NCI-H1694 (cell line): ENCODE measurements at places on chromosomes 6 and 20.

DNA sequence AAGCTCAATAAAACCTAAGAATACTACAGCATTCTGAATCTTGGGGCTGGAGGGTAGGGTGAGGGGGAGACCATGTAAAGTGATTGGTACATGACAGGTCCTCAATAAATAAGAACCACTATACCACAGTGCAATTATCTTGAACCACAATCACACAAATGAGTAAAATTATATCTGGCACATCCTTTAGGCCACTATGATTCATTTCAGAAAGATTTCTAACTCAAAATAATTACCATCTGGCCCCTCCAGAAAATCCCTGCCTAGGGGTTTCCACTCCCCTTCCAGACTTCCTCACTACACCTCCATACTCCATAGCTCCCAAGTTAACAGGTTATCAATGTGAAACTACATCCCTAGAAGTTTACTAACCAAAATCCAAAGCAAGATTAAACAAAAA is 19.7 kb downstream of the AKIRIN2 start:
- DNase-seq, result no peak

DNA sequence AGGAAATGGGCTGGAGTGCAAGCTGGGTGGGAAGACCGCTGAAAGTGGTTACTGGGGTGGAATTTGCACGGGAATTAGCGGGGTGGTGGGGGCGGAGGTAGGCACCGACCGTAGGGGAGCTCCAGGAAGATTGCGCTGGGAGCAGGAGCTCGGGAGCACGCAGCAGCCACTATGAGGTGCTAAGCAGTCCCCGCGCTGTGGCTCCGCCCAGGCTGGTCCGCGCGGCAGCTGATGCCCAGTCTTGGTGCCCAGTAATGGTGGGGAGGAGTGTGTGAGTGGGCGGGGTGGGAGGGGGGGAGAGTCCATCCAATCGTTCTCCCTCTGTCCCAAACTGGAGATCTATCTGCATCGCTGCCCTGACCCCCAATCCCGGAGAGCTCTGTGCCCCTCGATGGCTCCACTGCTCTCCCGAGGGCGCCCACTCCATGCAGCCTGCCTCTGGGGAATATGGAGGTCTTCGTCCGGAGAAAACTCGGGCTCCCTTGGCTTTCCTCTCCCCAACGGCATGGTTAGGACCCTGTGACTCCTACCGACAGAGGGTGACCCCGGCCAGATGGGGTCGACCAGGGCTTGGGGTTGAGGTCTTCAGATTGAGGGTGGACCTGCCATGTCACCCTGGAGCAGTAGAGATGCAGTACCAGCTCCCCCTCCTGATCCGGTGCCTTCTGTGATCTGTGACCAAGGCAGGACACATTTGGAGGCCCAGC is 5.3 kb downstream of the TP53TG5 start:
- DNase-seq, result no peak

DNA sequence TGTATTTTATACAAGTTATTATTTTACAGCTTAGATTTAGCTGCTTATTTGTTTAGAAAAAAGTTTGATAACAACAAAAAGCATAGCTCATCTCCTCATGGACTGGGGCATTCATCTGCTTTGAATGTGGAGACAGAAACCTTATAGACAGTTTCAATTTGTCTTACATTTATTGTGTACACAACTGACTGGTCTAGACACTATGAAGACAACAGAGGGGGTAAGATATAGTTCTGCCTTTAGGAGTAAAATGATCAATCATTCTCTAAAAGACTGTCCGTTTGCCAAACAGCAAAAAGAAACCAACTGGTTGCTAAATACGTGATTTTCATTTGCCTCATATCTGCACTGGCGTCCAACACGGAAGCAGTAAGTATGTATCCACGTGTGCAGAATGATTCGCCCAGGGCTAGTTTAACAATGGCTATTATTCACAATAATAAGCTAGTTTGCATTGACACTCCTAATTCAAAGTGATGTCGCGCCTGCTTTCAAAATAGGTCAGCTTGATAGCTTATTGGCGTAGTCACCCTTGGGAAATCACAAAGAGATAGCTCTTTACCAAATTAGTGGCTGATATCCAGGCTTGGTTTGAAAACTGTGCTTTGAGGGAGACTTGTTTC is 153.6 kb downstream of the BMP2 start:
- DNase-seq, result no peak

GRCh38 chr20:4071178-4071693 is 55.9 kb upstream of the RNF24 start:
- no peak for DNase-seq

DNA sequence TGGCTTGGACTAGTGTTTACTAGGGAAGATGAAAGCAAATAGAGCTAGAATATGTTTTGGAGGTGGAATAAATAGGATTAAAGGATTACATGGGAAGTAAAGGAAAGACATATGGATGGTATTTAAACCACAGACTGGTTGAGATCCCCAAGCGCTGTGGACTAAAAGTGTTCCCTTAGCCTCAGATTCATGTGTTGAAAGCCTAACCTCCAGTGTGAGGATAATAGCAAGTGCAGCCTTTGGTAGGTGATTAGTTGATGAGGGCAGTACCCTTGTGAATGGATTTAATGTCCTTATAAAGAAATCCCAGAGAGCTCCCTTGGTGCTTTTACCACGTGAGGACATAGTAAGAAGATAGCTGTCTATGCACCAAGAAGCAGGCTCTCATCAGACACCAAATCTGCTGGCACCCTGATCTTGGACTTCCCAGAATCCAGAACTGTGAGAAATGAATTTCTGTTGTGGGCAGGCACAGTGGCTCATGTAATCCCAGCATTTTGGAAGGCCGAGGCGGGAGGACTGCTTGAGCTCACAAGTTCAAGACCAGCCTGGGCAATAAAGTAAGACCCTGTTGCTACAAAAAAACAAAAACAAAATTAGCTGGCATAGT is 57.3 kb upstream of the MCM9 start:
- DNase-seq, result no peak

DNA sequence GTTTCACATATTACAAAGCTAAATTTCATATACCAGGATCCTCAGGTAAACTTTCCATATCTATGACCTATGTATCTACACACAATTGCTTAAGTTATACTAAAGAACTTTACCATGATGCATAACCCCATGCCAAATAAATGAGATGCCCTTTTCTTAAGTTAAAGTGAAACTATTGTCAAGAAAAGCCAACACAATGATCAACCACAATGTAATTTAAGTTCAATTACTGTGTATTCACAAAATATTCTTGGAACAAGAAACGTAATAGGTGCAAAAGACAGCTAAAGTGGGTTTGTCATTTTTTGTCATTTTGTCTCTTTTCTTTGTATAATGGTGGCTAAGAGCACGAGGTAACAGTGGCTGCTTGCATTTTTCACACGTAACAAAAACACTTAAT is 158.0 kb upstream of the SHLD1 start:
- no peak for DNase-seq

DNA sequence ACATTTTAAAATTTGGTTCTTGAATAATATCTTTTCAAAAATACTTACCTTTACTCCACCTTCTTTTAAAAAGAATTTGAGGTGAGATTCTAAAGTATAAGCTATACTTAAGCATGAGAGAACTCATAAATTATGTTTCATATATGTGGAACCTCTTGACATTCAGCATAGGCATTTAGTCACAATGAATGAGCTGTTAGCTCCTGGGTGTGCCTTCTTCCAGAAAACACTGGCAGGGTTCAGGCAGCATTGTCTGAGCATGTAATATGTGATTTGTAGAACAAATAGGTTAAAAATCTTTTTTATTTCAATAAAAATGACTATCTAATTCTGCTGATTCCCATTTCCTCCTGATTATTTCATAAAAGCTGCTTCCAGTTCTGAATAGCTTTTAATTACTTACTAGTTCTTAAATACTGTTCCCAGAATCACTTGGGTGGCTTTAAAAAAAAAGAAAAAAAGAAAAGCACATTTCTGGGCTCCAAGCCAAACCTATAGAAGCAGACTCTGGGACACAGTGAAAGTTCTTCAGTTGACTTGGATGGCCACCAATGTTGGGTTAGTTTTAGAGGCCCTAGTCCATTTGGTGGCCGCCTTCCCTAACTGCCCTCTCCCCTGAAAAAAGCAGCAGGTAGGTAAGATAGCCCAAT is 20.2 kb downstream of the RNF8 start:
- no peak for DNase-seq
